CD8-positive, alpha-beta memory T cell (primary cell): ENCODE measurements at places on chromosomes 4 and X.

GRCh38 chr4:101328063-101328602 is 19.2 kb downstream of the PPP3CA start:
- no peak for DNase-seq

DNA sequence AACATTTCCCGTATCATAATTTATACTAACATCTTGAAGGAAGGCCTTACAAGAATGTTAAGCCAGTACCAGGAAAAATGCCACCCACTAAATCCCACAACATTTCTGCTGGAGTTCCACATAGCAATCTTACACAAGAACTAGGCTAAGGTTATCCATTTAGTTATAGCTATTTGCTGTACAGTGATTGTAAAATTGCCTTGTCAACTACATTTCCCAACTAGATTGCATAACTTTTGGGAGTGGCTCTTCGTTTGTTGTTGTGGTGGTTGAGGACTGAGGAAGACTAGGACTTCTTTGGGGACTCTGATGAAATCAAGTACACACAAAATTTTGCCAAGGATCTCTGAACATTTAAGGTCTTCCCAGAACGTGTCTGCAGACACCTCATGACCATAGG is 8.0 kb downstream of the IBSP start:
- DNase-seq = no peak

DNA sequence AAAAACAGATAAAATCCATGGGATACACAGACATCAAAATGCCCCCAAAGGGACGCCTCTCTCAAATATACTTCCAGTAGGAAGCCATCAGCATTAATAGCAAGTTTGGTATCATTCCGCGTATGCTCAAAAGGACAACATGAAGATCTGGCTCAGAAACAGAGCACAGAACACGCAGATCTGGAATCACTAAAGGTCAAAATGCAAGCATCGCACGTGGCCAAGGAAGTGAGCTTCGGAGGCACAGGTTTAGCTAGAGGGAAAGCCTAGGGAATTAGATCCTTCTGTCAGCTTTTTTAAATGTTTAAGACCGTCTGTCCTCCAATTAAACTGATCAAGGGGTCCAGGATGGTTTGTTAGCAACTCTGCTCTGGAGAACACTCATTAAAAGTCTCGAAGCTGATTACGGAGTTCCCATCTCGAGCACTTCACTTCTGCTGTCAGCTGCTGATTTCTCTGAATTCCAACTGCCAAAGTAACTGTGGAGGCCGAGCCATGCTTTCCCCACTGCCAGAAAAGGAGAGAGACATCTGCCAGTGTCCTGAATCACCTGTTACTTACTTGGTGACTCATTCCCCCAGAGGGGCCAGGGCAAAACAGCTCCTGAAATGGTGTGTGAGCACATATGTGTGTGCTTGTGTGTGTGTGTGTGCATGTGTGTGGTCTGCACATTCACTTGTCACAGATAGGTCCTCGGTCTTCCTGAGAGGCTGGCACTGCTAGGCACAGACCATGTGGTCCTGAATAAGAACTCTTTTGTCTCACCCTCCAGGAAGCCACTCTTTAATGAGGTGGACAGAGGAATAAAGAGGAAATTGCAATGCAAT is 177.7 kb upstream of the PPARGC1A start:
- DNase-seq = no peak

DNA sequence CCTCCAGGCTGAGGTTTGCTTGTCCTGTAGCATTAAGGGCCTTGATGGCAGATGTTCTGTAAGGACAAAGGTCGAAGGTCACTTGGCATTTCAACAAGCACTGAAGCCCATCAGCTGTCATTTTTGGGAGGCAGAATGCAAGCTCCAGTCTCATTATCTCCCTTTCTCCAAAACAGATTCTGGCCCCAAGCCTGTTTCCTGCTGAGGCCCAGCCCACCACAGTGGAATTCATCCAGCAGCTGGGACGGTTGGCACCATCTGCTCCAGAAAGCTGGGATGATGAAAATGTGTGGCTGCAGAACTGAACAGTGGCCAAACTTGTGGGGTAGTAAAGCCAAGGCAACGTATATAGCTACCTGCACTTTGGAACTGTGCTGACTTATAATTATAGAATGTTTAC is 17.7 kb upstream of the PPEF2 start:
- no peak for DNase-seq

DNA sequence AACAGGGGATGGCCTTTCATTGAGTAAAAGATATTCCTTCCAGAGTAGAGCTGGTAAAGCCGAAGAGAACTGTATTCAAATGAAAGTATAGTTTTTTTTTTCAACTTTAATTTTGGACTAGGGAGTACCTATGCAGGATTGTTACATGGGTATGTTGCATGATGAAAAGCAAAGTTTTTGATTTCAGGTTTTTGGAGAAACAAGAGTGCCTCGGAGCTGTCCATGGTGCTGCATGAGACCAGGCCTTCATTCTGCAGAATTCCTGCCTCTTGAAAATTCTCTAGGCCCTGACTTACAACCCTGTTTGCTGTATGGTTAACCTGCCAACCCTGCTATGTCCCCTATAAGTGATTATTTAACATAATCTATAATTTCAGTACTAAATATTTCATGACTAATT is 1065.7 kb upstream of the FTHL17 start:
- no peak for DNase-seq

DNA sequence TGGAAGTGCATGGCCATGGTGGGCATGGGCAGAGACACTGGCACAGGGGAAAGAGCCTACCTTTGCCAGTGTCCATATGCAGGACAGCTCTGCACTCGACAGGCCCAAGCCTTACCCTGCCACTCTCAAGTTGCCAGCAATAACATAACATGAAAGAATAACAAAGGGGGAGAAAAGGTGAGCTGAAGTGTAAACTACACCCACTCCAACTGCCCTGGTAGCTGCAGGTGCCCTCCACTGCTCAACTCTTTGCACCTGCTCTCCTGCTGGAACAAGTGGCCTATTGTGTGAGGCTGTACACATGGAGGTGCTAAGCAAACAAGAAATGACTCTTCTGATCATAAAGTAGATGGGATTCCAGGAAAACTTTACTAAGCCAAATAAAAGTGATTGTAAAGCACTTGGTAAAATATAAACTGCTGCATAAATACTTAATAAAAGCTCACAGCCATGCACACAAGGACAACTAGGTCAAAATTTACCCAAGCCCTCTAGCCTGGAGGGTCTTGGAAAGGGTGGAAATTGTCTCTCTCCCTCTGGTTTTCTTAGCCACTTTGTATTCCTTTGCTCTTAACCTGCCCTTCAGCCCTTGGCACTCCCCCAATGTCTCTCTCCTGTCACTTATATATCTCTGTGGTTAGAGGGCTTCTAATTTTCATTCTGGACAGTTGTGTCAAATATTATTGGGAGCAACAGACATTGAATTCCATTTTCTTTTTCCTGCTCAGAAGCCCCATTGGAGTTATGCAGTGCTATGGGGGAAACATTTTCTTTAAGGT is 261.2 kb upstream of the GPC4 start:
- no peak for DNase-seq

GRCh38 chr4:121168446-121169281 is 4.5 kb upstream of the TNIP3 start:
- DNase-seq = no peak

DNA sequence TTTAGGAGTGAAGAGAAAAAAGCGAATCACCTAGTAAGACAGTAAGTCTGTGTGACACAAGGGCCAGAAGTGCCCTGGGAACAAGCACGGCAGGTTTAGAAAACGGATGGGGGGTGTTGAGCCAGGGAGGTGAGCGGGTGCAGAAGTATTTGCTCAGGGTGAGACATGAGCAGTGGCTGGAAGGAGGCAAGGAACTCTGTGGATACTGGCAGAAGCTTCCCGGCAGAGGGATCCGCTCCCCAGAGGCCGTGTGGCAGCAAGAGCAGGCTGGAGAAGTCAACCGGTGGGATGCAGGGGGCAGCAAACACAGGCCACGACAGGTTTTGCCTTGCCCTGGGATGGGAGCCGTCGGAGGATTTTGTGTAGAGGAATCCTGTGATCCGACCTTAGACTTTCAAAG is 2.3 kb upstream of the UVSSA start:
- no peak for DNase-seq

GRCh38 chr4:40204507-40205258 is 7.9 kb downstream of the RHOH start:
- DNase-seq = no peak

DNA sequence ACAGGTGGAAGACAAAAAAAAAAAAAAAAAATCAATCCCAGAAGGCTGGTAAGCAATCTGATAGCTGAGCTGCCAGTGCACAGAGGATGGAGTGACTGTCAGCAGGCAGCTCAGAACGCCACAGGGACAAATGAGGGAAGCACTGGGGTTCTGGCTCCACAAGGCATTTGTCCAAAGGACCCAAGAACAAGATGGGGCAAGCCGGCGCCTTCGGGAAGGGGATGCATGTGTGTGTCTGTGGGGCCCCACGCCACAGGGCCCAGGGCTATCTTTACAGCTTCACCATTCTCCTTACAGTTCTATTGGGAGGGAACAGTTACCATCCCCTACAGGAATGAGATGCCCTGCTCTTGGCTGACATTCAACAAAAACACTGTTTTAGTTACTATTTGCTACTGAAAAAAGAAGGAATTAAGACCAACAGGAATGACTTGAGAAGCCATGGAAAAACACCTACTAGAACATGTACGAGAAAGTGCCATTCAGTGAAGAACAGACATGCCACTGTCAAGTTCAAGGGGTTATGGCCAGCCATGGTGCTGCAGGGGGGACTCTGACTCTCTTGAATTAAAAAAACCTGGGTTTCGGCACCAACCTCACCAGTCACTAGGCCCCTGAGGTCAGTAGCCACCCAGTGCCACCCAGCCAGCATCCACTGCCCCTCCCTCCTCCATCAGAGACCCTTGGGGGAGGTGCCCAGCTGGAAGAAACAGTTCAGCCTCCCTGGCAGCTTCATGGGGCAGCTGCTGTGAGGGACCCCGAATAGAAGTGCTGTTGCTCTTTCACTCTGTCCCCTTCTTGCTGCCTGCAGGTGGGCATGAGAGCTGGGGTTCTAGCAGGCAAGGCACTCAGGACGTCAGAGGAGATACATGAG is 18.5 kb downstream of the WDR1 start:
- DNase-seq = no peak

GRCh38 chr4:15011166-15011565 is 8.9 kb downstream of the CPEB2 start:
- no peak for DNase-seq

GRCh38 chr4:146236216-146236615 is 21.9 kb downstream of the REELD1 start:
- DNase-seq = no peak

GRCh38 chr4:118417325-118417724 is 64.5 kb upstream of the PRSS12 start:
- DNase-seq = no peak

DNA sequence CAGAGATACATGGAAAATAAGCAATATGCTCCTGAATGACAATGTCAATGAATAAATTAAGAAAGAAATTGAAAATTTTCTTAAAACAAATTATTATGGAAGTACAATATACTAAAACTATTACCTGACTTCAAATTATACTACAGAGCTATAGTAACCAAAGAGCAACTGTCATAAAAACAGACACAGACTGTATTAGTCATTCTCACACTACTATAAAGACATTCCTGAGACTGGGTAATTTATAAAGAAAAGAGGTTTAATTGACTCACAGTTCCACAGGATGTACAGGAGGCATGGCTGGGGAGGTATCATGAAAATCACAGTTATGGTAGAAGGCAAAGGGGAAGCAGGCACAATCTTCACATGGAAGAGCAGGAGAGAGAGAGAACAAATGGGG is 60.0 kb upstream of the CYSLTR1 start:
- DNase-seq = no peak

DNA sequence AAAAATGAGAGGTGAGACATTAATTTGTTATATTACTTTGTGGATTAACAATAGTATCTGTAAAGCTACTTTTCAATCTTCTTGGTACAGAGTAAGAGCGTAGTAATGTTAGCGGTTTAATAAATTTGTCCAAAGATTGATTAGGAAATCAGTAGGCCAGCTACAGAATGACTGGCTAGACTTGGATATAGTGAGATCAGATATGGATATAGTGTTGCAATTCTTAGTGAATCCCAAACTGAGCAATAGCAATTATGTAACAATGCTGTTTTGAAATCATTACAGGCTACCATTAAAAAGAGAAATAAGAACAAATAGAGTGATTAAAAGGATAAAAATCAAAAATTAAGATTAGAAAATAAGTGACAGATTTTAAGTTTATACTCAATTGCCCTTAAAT is 847 bp upstream of the UGT2A2 start:
- DNase-seq = no peak

GRCh38 chrX:52416816-52417215 is 48.0 kb downstream of the XAGE2 start:
- no peak for DNase-seq

- DNase-seq = no peak
Observed at GRCh38 chr4:25060963-25061340, 30.2 kb upstream of the LGI2 start.

GRCh38 chrX:46485897-46486296 is 59.3 kb downstream of the ZNF674 start:
- no peak for DNase-seq

GRCh38 chr4:36587909-36588472 is 306.6 kb downstream of the DTHD1 start:
- DNase-seq = no peak
